CD4-positive, alpha-beta T cell treated with Interleukin-4 for 1 hour (primary cell): ENCODE measurements at places on chromosomes 5 and 9.
A peak's percentile ranks its signal among the peaks of the same experiment; 100 is the strongest.

DNA sequence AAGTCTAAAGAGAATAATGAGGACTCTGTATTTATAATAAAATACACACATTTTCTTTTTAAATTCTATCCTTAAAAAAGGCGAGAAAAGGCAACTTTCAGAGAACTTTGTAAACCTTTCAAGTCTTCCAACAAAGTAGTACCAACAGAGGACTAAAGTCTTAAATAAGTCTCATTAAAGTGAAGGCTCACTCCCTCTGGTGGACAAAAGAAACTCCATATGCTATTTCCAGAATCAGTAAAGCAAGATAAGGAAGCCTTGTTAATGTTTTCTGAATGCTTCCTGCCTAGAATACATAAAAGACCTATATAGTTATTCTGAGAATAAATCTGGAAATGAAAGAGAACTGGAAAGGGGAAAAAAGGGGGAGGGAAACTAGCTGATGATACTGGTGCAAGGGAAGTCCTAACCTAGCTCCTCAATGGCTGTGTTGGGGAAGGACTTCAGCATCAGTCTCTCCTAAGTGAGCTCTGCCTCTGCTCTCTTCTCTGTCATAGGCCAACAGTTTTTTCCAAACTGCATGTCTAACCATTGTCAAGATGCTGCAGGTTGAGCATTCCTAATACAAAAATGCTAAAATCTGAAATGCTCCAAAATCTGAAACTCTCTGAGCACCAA lies 7.2 kb downstream of the HMGCS1 start:
- no peak for DNase-seq

DNA sequence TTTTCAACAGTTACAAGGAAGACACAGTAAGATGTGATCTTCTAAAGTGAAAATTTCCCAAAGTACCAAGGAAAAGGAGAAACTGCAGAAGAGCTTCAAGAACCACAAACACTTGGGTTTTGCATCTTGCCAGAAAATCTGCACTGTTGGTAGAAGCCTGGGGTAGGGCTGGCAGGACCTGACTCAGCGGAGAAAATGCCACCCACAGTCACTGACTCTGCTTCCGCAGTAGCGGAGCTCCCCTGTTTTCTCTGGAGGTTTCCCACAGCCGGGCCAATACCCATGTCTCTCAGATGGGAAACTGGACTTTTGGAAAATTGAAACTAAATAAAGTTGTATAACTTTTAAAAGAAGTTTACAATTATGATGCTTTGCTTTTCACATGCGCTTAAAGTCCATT lies 104.2 kb downstream of the MEF2C start:
- no peak for DNase-seq

- no peak for DNase-seq
These were observed 136.5 kb upstream of the STK32A start for GRCh38 chr5:147098233-147098790.

DNA sequence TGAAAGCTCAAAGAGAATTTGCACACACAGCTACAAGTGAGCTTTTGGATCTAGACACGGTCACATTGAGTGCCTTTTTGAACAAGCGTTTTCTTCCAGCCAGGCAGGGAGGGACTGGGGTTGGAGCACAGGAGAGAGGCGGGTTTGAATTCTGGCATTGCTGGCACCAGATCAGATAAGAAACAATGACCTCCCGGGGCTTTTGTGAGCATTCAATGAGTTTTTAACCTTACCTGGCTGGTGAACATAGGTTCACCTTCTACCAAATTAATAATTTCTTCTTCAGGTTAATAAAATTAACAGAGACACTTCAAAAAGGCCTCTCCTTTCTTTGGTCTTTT lies 312.9 kb upstream of the MSX2 start:
- no peak for DNase-seq

DNA sequence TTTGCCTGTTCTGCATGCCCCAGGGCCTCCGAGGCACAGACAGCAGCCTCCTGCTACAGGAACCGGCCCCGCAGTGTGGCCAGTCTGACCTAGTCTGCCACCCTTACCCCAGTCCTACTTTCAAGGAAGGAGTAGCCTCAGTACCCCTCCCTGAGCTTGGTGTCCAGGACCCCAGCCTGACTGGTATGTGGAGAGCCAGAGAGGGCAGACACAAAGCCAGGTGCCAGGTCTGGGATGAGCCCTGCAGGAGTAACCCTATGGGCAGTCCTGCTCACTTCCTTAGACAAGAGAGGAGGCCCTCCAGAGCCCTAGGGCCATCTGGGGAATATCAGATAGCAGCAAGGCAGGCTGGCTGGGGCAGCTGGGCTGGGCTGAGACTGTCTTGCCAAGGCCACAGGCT lies 67.8 kb downstream of the NRG2 start:
- DNase-seq, result no peak

- no peak for DNase-seq
These were observed 33.9 kb downstream of the MAN2A1 start for GRCh38 chr5:109723606-109724005.

- DNase-seq, result no peak
These were observed 253.8 kb downstream of the KDM4C start for GRCh38 chr9:7011395-7012067.

DNA sequence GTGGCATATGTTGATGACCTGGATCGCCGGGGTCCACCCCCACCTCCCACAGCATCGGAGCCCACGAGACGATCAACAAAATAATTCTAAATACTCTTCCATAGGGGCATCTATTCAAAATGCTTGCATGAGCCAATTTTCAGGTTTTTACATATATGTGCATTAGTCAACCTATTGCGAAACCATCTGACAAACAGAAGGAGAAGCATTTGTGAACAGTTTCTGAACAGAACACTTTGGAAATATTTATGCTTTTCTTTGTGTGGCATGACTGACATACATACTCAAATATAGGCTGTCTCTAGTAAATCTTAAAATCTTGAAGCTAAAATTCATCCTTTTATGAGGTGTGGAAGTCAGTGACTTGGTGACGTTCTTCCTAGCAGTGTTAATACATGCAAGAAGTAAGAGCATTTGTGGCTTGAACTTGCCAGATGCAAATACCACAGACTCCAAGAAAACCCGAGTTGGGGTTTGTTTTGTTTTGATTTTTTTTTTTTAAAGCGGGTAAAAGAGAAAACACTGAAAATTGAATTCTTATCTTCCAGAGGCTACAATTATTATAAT lies 5.3 kb downstream of the GPR151 start:
- DNase-seq, result no peak

- DNase-seq, result no peak
These were observed 165.4 kb downstream of the EPB41L4A start for GRCh38 chr5:112253478-112254250.

DNA sequence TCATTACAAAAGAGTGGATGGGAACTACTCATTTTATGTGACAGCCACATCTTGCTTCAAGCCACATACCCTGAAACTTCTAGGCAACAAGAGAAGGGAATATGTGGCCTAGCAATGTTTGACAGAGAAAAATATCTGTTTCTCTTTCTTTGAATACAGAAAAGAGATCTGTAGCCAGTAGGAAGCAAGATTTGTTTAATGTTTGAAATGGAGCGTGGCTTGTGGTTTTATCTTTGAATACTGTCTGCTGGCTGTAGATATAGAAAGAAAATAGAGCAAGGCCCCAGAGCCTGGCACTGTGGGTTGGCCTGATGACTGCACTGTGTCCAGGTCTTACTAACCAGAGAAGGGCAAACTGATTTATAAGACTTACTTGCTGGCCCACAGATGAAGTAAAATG lies 133.8 kb downstream of the ARHGEF28 start:
- no peak for DNase-seq

GRCh38 chr5:90934091-90934719 lies 375.6 kb downstream of the ADGRV1 start:
- no peak for DNase-seq

DNA sequence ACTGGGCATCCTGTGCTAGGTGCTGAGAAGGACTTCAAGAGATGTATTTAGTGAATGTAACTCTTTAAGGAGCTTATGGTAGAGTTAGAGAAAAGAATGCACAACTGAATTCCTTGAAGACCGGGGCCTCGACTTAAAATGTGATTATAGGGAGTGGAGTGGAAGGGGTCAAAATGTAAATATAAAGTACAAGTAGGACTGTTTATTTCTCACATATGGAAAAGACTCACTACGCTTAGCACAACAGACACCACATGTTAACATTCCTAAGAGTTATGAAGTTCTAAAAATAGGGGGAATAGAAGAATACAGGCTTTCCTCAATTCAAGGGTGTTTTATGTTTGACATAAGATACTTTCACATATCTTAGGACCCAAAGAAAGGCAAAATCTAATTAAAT lies 117.8 kb upstream of the OSMR start:
- no peak for DNase-seq

DNA sequence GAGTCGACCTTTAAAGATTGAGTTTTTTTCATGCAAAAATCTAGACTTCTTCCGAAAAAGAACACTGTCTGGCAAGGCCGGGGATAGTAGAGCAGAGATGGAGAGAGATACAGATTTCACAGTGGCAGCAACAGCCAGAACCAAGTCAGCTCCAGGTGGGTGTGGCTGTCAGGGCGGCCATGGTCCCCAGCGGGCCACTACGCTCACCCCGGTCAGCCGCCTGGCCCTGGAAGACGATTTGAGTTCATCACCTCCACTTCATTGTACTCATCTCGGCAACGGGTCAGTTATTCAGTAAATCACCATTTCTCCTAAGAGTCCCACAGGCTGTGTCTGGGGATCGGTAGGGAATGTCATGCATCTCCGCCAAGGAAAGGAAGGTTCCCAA lies 53.0 kb downstream of the ZNF354C start:
- DNase-seq, result peak; percentile 2

DNA sequence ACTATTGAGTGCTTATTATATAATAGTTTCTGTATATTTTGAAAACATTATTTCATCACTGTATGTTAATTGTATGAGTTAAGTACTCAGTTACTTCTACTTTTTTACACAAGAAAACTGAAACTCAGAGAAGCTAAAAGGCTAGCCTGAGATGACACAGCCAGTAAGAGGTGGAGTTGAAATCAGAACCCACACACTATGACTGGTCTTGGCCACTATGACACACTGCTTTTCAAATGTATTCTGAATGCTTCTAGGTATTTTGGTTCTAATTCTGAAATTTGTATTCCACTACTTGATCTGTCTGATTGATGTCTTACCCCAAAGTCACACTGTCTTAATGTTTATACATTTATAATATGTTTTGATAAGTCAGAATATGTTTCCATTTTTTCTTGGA lies 181.8 kb downstream of the ZDHHC21 start:
- DNase-seq, result no peak

GRCh38 chr5:146302406-146302805 lies 36.2 kb upstream of the POU4F3 start:
- no peak for DNase-seq

- no peak for DNase-seq
These were observed 9.3 kb downstream of the PCDHGA12 start for GRCh38 chr5:141439411-141440141.

GRCh38 chr9:7879551-7880245 lies 80.1 kb upstream of the DMAC1 start:
- DNase-seq, result peak; percentile 11

GRCh38 chr5:82142928-82143577 lies 135.1 kb downstream of the RPS23 start:
- DNase-seq, result no peak

- DNase-seq, result no peak
These were observed 20.6 kb downstream of the PSMB7 start for GRCh38 chr9:124394596-124394995.

- DNase-seq, result no peak
These were observed 2.9 kb downstream of the TTC23L start for GRCh38 chr5:34841816-34842215.

- peak; percentile 11 for DNase-seq
These were observed 34.9 kb upstream of the FCHO2 start for GRCh38 chr5:72920690-72921502.

DNA sequence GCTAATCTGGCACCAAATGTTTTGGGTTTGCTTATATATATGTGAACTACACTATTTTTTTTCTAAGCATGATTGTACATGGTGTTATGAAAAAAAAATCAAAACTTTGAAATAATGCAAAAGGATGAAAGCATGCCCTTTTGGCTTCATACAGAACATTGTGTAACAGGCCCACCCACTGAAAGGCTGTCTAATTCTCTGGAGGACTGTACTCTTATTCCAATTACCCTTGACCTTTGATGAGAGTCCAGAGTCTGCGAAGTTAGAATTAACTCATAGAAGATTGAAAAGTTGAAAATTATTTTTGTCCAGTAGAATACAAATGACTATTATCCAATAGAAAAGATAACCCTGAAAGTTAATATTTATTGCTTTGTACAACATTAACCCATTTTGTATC lies 117.4 kb downstream of the ADAMTS12 start:
- DNase-seq, result no peak

- no peak for DNase-seq
These were observed 395.3 kb downstream of the TUSC1 start for GRCh38 chr9:25282946-25283345.

DNA sequence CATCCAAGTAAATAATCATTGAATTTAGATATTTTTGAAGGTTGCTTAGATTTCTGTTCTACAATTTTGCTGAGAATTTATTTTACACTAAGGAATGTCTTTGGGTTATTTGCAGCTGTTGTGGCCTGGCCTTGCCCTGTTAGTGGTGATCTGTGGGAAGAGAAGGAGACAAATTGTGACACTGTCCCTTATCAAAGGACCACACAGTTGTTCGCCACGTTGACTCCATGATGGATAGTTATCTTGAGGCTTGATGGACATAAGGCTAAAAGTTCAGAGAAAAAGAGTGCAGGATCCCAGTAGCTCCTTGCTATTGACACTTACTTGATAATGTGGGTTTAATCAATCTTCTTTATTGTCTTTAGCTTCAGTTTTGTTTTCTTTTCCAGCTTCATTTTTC lies 186.6 kb upstream of the MEF2C start:
- DNase-seq, result no peak

DNA sequence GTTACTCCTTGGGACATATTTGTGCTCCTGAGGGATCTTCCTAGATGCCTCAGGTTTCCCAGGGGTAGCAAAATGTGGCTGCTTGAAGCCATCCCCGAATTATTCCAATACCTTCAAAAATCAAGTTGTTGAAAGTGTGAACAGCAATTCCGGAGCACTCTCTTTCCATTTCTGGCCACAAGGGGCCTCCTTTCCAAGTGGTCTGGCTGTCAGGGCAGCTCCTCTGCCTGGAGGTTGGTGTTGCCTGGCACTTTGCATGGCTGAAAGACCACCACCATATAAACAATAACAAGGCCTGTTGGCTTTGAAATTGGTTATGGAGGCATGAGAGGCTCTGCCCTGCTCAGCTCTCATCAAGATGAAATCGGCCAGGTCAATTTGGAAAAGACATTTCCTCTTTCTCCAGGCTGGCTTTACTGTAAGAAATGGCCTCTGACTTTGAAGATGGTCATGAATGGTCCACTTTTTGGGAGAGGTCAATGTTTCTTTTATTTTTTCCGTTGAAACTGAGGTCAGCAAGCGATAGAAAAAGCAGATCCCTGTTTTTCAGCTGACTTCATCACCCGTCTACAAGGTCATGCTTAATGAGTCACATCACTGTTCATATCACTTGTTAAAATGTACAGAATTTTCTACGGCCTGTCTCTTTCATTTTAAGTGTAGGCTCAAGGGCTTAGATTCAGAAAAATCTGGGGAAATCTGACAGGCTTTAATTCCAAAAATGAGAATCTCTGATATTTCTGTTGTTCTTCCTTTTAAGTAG lies 481.1 kb upstream of the ZNF608 start:
- no peak for DNase-seq
